ENCODE measurements at places on chromosomes 3 and 15.

DNA sequence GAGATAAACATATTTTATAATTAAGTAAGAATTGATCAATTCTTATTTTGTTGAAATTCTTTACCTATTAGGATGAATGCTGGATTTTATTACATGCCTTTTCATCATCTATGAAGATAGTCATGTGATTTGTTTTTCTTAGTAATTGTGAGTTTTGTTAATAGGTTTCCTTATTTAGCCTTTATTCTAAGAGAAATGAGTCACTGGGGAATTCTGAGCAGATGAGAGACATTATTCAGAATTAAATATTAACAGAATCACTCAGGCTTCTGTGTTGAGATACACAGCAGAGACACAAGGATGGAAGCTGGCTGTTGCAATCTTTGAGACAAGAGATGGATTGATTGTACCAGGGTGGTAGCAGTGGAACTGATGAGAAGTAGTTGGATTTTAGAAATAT, 7.4 kb upstream of the ANO10 start:
- DNase-seq: no peak

DNA sequence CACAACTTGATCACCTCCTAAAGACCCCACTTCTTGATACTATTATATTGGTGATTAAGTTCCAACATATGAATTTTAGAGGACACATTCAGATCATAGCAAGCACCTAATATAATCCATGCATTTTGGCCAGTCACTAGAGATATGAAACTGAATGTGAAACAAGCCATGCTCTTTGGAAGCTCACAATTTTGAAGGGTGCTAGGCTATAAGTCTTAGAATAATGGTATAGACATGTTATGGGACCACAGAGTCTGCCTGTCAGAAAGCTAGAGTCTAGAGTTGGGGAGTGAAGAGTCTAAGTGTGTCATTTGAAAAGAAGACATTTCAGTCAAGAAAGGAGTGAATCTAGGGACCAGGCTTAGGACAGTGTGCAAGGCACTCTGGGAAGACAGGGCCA, 186.4 kb upstream of the SLC24A5 start:
- no peak for DNase-seq

GRCh38 chr3:65902304-65902793, 136.4 kb downstream of the MAGI1 start:
- DNase-seq: no peak

- no peak for DNase-seq
Observed at GRCh38 chr3:2862366-2862765, 247.8 kb downstream of the IL5RA start.

DNA sequence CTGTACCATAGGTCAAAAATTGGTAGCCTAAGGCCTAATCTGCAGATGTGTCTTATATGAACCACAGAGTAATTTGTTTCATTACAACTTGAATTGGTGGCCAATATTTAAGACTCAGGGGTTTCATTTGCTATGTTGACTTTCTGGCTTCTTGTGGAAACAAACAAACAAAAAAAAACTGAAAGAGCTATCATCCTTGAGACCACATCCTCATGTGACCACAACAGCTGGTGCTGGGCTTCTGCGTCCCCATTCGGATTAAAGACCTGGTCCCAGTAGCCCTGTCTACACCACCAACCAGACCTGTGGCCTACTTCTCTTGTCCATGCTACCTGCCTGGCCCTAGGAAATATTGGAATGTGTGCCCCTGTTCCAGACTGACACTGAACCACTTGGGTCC, 61.7 kb downstream of the STRIT1 start:
- no peak for DNase-seq

DNA sequence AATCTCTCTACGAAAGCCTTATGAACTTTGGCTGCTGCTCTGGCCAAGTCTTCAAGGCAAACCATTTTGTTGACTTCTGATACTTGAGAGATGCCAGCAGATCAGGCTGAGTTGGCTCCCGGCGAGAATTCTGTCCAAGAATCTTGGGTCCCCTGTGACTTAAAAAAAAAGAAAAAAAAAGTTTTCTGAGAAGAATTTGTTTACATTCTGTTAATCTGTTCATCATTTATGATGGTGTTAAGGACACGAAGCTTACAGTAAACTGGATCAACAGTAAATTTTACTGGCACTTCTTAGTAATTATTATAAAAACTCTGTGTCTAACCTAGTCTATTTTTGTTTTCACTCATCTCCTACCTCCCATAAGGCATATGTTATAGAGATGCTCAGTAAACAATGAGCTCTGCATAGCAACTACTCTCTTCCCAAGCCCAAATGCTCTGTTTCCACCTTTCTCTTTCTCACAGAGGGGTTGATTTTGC, 320.9 kb upstream of the RASGRP1 start:
- no peak for DNase-seq

GRCh38 chr15:69098771-69099170, 61.7 kb upstream of the GLCE start:
- DNase-seq: no peak

DNA sequence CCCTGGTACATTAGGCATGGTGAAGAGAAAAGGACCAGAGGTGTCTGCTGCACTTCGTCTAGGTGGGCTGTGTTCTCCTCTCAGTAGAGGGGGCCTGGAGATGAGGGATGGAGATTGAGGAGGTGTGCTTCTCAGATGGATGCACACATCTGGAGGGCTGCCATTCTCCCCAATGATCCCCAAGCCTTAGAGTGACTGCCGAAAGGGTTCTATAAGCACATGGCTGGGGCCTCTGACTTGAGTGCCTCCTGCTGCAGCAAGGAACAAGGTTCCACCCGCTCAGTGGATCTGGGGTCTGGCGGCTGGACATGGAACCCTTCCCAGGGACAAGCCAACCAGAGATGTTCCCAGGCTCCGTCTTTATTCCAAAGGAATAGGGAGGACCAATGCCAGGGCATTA, 66.8 kb downstream of the CPN2 start:
- DNase-seq: no peak

- DNase-seq: no peak
Observed at GRCh38 chr3:151434151-151434890, 26.5 kb downstream of the IGSF10 start.

Measured in activated T-cell treated with anti-CD3 and anti-CD28 coated beads, Interleukin-2, amount 50 U/mL, for 48 hours (primary cell).